ENCODE measurements at places on chromosomes 13 and 19.

GRCh38 chr19:55460670-55461258 is 678 bp downstream of the ISOC2 start:
- DNase-seq = no peak

- DNase-seq = no peak
Measured at GRCh38 chr19:29724746-29725145, 9.7 kb upstream of the C19orf12 start.

- DNase-seq = peak; percentile 80
Measured at GRCh38 chr19:48965806-48966540, 864 bp downstream of the FTL start.

DNA sequence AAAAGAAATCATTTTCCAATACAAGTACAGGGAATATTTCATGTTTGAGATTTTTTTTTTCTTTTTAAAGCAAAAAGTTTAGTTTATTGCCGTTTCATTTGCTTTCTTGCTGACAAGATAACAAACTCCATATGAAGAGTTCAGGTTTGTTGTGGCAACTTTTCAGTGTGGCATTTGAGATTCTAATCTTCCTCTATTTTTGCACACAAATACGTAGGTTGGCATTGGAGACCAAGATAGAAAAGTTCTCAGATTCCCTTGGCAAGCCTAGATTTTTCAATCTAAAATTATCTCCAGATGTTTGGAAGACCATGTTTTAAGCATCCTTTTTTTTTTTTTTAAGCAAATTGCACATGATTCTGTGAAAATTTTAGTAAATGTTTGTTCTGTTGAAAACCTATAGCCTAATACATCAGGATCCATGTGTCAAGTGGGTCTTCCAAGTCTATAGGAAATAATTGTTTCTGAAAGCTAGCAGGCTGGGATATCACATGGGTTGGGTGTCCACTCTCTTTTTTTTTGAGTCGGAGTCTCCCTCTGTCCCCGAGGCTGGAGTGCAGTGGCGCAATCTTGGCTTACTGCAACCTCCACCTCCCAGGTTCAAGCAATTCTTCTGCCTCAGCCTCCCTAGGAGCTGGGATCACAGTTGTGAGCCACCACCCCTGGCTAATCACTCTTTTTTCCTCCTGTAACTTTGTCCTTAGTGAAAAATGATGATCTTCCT is 2.6 kb downstream of the GARRE1 start:
- DNase-seq = no peak

DNA sequence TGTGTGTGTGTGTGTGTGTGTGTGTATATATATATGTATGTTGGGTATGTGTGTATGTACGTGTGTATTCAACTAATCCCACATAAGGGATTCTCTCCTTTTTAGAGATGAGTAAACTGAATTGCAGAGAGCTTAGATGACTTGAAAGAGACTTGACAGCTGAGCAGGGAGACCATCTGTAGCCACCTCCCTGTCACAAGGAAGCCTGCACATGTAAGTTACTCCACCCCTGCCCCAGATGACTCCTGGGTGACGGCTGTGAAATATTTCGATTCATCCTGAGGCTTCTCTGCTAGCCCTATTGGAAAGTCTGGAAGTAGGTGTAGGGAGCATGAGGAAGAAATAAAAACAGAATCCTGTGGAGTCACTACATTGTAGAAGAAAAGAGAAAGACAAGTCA is 480.4 kb downstream of the FOXO1 start:
- no peak for DNase-seq

DNA sequence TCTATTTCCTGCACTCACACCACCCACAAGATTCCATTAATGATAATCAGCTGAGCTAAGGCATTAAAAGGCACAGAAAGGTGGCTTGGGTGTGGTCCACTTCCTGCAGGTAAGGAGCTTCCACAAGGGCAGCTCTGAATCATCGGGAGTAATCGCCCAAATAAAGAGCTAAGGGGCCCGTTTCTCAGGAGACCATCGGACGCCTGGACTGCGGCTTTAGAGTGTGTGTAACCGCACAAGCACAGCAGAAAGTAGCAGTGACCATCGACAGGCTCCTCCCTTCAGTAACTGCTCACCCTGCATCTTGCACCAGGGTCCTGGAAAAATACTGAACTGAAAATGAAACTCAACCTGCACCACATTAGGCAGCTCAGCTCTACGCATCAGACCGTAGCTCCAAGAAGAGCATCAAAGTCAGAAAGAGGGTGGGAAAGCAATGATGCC is 6.0 kb downstream of the STK24 start:
- no peak for DNase-seq

GRCh38 chr19:30163663-30164062 is 208.5 kb upstream of the ZNF536 start:
- no peak for DNase-seq

DNA sequence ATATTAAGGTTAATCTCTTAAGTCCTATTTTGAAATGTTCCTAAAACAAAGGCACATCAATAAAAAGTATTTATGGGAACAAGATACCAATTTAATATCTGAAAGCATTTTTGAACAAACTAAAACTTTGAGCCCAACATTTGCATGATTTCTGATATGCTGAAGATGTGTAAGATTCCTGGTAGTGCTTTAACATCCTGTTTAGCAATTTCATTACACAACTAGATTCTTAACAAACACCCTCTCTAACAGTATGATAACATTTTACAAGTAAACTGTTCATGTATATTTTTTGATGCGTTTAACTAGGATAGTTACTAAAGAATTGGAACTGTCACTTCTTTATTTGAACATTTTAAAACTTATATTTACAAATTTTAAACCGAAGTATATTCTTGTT is 63.9 kb downstream of the DACH1 start:
- DNase-seq = no peak

DNA sequence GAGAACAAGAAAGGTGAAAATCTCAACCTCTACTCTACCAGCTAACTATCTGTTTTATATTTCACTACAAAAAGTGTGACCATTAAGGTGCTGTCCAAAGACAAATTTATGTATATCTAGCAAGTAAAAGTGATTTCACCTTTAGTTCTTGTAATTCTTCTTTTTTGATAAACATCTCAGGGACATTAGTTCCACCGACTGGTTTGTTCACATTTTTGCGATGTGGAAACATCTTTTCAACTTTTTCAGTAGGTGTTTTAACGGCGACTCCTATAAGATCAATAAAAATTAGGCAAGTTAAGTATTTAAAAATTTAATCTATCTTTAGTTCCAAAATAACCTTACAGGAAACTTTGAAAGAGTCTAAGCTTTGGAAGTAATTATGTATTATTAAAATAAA is 33.3 kb downstream of the CLDN10 start:
- no peak for DNase-seq

- no peak for DNase-seq
Measured at GRCh38 chr19:14315433-14315832, 65.8 kb upstream of the ADGRE5 start.

GRCh38 chr19:9586764-9587163 is 2.5 kb upstream of the ZNF121 start:
- DNase-seq = peak; percentile 70

DNA sequence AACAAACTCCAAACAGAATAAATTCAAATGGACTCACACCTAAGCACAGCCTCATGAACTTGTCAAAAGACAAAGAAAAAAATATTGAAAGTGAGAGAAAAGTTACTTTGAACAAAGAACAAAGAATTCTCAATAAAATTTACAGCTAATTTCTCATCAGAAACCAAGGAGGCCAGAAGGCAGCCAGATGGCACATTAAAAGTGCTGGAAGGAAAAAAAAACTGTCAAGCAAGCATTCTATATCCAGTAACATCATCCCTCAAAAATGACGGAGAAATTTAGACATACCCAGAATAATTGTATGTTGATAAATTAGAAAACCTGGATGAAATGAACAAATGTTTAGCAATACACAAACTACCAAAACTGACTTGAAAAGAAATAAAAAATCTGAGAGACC is 129.8 kb upstream of the UQCRFS1 start:
- no peak for DNase-seq

- DNase-seq = no peak
Measured at GRCh38 chr19:1811472-1811894, 593 bp downstream of the ATP8B3 start.

GRCh38 chr19:18793144-18794028 is 2.3 kb upstream of the COMP start:
- no peak for DNase-seq

DNA sequence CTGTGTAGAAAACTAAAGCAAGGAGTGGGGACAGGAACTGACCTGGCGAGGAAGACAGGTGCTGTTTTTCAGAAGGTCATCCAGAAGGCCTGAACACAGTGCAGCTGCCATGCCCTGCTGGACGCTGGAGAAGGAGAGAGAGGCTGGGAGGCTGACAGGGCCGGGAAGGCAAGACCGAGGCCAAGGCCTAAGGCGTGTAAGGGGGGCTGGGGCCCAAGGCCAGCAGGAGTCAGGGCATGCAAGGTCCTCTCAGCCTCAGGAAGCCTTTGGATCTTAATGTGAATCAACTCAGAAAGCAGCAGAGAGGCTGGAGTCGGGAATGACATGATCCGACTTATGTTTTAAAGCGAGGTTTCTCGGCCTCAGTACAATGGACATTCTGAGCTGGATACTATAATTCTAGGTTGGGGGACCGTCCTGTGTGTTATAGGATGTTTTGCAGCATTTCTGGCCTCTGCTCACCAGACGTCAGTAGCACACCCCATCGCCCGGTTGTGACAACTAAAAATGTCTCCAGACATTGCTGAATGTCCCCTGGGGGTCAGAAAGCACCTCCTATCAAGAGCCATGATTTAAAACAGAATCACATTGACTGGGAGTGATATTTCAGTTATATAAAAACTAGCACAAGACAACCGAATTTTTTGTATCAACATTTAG is 530.4 kb downstream of the MYO16 start:
- no peak for DNase-seq

- no peak for DNase-seq
Measured at GRCh38 chr19:20165971-20166592, 932 bp upstream of the ZNF486 start.

DNA sequence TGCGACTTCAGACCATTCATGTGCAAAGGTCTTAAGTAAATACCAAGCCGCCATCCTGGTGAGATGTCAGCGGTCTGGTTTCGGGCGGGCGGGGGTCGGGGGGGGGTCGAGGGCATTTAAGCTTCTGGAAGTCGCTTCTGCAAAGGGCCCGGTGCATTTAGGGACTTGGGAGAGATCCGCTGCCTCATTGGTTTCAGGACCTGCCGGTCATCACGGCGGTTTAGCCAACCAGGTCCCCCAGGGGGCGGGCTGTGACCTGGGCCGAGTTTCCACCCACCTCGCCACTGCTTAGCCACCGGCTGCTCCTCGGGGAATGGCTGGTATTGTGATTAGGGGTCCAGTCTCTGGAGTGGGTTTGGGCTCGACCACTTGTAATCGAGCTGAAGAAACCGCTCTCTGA is 7.8 kb downstream of the ANKLE1 start:
- no peak for DNase-seq

DNA sequence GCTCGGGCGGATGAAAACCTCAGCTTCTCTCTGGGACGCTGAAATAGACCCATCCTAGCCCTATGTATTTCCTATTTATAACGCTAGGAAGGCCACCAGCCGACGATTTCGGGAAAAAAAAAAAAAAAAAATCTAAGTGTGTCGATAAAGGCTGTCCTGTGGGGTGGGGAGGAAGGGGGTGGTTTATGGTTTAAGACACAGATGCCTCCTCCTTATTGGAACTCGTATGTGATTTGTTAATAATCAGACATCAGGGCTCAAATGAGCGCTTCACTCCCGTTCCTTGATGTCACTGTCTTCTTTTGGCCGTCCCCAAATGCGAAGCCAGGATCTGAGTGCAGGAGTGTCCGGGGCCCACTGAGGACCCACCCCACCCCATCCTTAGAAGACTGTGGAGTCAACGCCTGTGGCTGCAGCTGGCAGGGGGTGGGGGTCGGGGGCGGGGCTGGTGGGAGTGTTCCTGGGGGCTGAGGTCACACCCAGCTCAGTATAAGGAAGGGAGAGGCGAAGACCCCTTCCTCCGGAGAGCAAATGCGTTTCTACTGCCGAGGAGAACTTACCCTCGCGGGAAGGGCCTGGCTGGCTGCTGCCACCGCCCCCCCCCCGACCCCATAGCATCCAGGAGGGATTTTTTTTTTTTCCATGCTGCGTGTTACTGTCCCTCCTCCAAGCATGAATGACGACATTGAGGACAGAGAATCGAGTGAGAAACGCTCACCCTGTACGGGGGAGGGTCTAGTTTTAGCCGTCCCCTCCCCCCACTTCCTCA is 971 bp downstream of the ATCAY start:
- no peak for DNase-seq

GRCh38 chr19:57441979-57442752 is 7.0 kb downstream of the ZNF749 start:
- no peak for DNase-seq

GRCh38 chr13:68574053-68574452 is 1343.9 kb upstream of the PCDH9 start:
- no peak for DNase-seq

DNA sequence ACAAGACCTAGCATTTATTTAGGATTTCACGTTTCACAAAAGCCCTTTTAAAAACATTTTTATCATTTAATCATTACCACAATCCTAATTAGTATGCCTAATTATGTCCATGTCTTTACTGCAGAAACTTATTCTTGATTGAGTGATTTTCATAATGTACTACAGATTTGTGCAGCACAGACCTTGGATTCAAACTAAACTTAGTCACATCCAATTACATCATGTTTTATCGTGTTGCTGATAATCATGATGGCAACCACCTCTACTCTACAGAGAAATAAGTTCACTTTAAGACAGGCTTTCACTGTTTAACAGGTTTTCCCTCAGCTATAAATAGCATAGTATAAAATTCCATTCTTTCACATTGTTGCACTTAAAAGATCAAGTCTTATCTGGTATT is 240.9 kb upstream of the RFC3 start:
- no peak for DNase-seq

- no peak for DNase-seq
Measured at GRCh38 chr19:4388337-4389063, 11.8 kb downstream of the SH3GL1 start.

DNA sequence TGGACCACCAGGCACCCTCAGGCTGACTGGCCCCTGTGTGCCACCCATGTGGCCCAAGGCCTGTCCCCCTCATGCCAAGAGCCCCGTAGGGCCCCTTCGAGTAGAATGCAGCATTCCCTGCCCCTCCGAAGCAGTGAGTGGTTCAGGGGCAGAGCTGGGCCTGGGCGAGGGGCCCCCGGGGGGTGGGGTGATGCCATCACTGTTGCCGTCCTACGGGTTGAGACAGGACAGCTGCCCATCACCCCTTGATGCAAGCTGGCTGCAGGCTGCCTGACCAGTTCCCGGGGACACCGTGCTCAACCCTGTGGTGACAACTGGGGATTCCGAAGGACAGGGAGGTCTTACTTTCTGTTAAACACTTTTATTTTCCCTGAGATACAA is 4.7 kb downstream of the SBNO2 start:
- DNase-seq = no peak

GRCh38 chr13:30755678-30756077 is 20.3 kb downstream of the ALOX5AP start:
- no peak for DNase-seq

GRCh38 chr19:47176071-47176626 is 45.5 kb downstream of the SAE1 start:
- DNase-seq = no peak

DNA sequence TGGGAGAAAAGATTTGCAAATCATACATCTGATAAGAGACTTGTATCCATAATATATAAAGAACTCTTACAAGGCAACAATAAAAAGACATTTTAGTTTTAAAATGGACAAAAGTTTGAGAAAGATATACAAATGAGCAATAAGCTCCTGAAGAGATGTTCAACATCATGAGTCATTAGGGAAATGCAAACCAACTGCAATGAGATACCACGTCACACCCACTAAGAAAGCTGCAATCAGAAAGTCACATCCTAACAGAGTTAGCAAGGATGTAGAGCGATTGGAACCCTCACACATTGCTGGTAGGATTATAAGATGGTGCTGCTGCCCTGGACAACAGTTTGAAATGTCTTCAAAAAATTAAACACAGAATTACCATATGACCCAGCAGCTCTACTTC is 50.3 kb downstream of the GSX1 start:
- DNase-seq = no peak

Data from T-helper 1 cell (primary cell).